ENCODE measurements at places on chromosomes 7 and 10. TPM values are rescaled to one million over a fixed set of nuclear protein-coding genes. Genes with fewer than 3 reads are reported as not detected.

GRCh38 chr10:77944519-77944918 lies 18.0 kb upstream of the DLG5 start:
- DNase-seq: peak; percentile 28

DNA sequence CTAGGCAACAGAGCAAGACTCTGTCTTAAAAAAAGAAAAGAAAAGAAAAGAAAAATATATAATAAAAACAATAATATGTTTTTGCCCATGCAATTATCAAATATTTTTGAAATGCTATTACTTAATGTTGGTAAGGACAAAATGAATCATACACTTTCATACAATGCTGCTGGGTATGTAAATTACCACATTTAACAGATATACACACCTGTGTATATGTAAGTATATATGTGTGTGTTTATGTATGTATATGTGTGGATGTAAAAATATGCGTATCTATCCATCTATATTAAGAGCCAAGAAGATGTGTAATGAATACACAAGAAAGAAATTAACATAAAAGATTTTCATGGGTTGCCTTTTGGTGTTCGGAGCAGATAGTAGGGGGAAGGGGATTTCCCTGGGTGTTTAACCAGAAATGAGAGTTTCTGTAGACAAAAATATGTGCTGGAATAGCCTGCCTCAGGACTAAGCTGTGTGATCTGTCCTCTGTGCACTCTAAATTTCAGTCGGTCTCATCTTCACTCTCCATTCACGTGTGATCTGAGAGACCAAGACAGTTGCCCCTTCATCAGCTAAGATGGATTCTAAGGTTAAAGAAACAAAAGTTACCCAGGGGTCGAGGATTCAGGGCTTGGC lies 61.2 kb downstream of the PRKCQ start:
- no peak for DNase-seq

DNA sequence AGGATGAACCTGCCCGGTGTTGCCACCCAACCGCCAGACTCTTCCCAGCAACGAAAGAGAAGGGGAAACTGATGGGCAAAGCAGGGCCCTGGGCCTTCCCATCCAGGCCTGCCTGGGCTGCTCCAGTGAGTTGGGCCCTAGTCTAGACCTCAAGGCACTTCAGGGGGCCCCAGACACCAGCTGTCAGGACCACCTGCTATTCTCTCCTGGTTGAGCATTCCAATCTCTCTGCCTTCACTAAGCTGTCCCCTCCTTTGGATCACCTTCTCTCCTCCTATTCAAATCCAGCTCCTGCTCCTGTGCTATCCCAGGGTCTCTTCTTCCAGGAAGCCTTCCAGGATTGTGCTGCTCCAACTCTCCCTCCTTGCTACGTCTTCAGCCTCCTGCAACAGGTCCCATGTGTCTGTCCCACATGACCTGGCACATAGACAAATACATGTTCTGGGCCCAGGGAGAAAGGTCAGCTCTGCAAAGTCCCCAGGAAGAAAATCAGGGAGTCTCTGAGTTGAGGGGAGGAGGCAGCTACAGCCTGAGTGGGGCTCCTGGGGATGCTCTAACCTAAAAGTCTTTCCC lies 3.1 kb downstream of the STX1A start:
- DNase-seq: no peak

DNA sequence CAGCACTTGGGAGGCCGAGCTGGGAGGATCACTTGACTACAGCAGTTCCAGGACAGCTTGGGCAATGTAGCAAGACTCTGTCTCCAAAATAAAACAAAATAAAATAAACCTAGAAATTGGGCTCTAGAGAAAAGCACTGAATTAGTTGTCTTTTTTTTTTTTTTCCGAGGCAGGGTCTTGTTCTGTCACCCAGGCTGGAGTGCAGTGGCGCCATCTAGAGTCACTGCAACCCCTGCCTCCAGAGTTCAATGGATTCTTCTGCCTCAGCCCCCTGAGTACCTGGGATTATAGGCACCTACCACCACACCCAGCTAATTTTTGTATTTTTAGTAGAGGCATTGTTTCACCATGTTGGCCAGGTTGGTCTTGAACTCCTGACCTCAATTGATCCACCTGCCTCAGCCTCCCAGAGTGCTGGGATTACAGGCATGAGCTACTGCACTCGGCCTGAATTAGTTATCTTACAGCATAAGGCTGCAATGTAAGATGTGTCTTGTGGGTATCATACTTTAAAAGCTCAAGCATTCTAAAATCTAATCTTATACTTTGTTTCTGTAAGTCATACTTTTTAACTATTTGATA lies 12.8 kb downstream of the MEIG1 start:
- peak; percentile 43 for DNase-seq

PIP gene
- not detected for total RNA-seq

ZNF425 gene
- total RNA-seq: 1.8 TPM

TYW1B gene
- 5.4 TPM for total RNA-seq

- DNase-seq: no peak
Measured at GRCh38 chr10:106278383-106278782, 886.1 kb downstream of the SORCS1 start.

C10orf105 gene
- total RNA-seq: not detected

GPR37 gene
- total RNA-seq: 0.87 TPM

DNA sequence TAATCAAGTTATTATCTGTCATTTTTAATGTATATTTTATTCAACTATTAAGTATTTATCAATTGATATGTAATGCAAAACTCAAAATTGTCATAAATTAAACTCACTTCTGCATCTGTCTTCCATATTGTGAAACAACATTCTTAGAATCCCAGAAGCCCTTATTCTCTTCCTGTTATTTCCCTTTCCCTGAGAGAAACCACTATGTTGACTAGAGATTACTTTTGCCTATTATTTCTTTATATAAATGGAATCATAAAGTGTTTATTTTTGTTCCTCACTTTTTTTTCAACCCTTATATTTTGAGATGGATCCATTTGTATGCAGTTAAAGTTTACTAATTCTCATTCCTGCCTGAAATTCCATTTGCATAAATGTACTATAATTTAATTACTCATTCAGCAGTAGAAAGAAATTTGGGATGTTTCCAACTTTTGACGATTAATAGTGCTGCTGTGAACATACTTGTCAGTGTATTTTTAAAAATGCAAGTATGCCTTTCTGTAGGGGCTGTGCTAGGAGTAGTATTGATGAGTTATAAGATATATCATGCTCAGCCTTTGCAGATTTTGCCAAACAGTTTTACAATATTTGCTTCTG lies 211.2 kb downstream of the SEMA3D start:
- DNase-seq: peak; percentile 54

LGI1 gene
- not detected for total RNA-seq

SLC26A4 gene
- total RNA-seq: 6.5 TPM

Data from lung microvascular endothelial cell (primary cell).